ENCODE measurements at places on chromosomes 12 and 14.

DNA sequence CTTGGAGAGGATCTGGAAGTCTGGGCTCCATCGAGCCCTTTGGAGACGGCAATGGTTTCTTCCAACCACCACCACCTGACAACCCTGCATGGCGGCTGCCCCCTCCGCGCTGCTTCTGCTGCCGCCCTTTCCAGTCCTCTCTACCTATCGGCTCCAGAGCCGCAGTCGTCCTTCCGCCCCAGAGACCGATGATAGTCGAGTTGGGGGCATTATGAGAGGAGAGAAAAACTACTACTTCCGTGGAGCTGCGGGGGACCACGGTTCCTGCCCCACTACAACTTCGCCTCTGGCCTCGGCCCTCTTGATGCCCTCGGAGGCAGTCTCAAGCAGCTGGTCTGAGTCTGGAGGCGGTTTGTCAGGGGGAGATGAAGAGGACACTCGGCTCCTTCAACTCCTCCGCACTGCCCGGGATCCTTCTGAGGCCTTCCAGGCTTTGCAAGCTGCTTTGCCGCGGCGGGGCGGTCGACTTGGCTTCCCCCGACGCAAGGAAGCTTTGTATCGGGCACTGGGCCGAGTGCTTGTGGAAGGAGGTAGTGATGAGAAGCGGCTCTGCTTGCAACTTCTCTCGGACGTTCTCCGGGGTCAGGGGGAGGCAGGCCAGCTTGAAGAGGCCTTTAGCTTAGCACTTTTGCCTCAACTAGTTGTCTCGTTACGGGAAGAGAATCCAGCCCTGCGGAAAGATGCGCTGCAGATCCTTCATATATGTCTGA lies 499 bp downstream of the TOGARAM1 start:
- DNase-seq: peak; percentile 73

GRCh38 chr12:40620564-40621019 lies 71.6 kb upstream of the CNTN1 start:
- no peak for DNase-seq

GRCh38 chr12:41917181-41917580 lies 227.5 kb downstream of the GXYLT1 start:
- DNase-seq: no peak

GRCh38 chr14:102170061-102170460 lies 30.4 kb downstream of the WDR20 start:
- DNase-seq: no peak

- no peak for DNase-seq
Observed at GRCh38 chr14:50826681-50827080, 4.3 kb downstream of the NIN start.

- DNase-seq: no peak
Observed at GRCh38 chr14:78107166-78107565, 63.0 kb upstream of the NRXN3 start.

DNA sequence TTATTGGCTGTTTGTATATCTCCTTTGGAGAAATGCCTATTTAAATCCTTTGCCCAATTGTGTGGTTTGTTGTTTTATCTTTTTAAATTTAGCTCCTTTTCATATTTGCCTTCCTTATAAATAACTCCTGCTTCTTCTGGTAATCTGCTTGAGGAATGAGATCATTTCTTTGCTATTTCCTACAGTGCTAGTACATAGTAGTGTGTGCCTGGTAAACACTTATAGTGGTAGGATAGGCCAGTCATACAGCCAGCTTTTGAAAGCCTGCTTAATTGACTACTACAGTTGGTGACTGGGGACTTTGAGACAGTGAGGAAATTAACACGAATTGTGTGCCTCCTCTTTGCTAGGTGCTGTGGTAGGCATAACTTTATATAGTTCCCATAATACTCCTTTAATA lies 68.7 kb downstream of the BORCS5 start:
- DNase-seq: no peak

DNA sequence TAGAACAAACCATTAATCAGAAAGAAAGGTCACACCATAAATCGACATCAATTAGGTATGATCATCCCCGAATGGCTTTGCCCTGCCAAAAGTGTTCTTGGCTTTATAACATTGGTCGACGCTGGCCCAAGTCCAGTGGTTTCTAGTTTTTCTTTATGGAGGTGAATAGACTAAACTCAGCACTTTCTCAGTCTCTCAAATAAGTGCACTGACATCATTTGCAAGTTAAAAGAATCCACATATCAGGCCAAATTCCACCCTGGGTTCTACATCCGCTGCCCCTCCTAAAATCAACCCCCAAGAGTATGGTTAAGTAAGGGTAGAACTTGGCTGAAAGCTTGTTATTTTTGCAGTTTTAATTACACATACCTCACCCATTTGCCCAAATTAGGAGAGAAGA lies 314.3 kb downstream of the C12orf75 start:
- DNase-seq: no peak

GRCh38 chr12:108316176-108317086 lies 22.7 kb downstream of the CMKLR1 start:
- DNase-seq: no peak

GRCh38 chr12:116295327-116296263 lies 18.1 kb upstream of the MED13L start:
- DNase-seq: no peak

- DNase-seq: no peak
Observed at GRCh38 chr12:77540097-77540496, 290.6 kb upstream of the NAV3 start.

DNA sequence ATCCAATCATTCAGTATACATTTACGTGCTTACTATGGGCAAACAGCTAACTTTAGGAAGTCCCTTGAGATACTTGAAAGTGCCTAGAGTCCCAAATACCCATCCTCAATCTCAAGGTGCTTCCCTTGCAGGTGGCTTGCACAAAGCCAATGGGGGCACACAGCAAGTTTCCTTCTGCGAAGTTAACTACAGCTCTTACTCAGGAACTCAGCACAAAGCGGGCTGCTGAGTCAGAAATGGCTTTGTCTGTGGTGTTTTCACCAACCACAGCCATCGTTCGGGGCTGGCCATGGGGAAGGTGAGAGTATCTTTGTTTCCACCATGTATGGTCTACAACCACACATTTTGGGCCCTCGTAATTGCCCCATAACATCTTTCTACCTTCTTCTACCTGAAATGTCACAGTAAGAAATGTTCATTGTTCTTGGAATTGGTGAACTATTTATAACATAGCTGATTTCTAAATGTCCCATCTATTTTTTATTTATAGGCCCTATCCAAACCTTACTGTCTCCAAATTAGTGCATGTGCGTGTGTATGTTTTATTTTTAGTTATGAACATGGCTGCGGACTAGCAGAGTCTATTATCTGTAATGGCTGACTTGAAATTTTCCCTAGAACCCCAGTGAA lies 13.9 kb downstream of the MFAP5 start:
- peak; percentile 84 for DNase-seq

DNA sequence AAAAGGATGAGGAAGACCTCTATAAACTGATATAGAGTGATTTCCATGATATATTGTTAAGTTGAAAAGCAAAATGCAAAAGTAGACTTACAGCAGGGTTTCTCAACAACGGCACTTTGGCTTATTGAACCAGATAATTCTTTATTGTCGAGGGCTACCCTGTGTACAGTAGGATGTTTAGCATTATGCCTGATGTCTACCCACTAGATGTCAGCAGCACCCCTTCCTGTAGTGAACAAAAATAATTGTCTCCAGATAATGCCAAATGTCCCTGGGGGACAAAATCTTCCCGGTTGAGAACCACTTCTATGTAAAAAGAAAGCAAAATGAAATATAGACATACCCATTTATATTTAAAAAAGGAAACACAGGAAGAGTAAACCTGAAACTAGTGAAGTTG lies 32.4 kb downstream of the ABCD2 start:
- no peak for DNase-seq

- peak; percentile 97 for DNase-seq
Observed at GRCh38 chr12:56224102-56224701, at the start of gene NABP2. Gene NABP2 (plus strand): TSS chr12:56224342. CDS start chr12:56224857, 515 bp downstream.

DNA sequence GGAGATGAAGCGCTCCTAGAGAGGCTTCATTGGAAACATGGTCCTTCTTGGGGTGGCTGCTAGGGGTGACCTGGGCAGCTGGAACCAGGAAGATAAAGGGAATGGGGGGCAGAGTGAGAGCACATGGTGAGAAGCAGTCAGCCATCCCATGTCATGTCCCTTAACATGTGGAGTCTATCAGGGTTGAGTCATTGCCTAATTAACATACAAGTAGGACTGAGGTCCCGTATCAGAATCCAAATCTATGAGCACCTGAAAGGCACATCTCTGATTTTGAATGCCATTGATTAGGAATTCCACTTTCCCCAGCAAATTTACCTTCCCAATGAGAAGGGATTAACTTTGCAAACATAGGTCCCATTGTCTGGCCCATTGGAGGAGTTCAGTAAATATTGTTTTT lies 20.3 kb upstream of the PPP1R1A start:
- no peak for DNase-seq

GRCh38 chr14:81454572-81455218 lies 54.6 kb upstream of the STON2 start:
- no peak for DNase-seq
